ENCODE measurements at places on chromosomes 12 and 14.
A peak's percentile ranks its signal among the peaks of the same experiment; 100 is the strongest.

- DNase-seq: no peak
Observed at GRCh38 chr14:50363714-50364111, 33.0 kb downstream of the CDKL1 start.

- DNase-seq: no peak
Observed at GRCh38 chr14:104451474-104451873, 128.1 kb upstream of the C14orf180 start.

DNA sequence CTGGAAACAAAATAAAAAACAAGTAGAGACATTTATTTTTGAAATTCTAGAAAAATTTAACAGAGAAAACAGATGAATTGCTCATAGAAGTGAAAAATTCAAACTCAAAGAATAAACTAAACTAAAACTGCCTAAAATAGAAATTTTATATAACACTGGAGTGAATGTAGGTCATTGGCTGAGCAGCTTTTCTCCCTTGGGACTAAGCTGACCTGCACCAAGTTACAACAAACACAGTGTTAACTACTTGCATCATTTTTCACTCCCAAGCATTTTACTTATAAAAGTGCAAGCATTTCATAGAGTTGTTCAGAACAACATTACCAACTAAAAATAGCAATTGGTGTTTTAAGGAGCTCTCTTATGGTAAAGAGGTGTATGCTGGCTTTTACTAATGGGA lies 298.1 kb downstream of the MED13L start:
- DNase-seq: no peak

DNA sequence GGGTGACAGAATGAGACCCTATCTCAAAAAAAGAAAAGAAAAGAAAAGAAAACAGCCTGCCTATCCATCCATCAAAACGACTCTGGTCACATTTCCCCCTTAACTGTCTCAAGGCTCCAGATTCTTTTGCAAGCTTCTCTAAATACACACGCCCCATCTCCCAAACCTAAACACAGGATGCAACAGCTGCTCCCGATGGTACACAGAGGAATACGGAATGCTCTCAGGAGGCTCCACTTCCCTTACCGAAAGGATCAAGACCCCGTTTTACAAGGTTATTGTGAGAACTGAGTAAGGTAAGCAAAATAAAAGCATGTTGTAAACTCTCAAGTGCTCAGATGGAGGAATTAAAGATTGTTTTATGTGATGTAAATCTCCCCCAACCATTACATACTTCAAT lies 62.3 kb downstream of the NT5DC3 start:
- no peak for DNase-seq

DNA sequence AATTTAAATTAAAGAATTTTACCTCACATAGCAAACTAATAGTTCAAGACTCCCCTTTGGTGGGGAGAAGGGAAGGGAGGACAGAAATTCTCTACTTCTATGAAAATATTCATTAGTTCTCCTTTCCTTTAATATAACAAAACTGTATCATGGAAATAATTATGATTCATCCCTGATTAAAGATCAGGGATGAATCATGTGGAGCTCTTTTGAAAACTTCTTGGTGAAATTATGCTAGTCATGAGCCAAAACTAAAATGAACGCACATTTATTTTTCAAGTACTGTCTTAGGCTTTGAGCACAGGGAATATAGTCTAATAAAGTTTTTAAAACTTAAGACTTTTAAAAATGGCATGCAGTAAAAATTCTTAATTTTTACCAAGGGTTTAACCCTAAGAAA lies 17.1 kb downstream of the TMBIM4 start:
- no peak for DNase-seq

DNA sequence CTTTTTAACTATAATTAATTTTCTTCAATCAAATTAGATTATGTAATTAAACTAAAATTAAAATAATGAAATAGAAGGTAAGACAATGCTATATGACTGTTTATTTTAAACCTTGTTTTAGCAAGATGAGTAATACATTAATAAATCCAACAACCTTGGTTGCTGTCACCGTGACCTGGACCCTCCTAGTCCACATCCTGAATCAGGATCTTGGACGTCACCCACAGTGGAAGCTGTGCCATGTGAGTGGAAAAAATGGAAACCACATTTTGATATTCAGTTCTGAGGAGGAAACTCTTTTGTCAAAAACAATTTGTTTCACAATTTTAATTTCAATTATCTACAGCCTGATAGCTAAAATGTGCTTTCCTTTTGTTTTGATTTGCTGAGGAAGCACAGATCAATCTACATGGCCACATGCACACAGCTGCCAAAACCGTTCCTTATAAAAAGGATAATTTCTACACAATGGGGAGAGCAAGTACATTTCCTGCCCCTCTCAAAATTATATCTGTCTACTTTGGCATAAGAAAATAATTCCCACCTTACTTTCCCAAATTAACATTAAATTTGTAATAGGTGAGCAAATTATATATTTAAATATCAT lies 255.5 kb downstream of the RASSF9 start:
- DNase-seq: no peak

- no peak for DNase-seq
Observed at GRCh38 chr14:30751646-30752416, 122.5 kb upstream of the COCH start.

- DNase-seq: no peak
Observed at GRCh38 chr12:56988207-56988739, 18.1 kb downstream of the ZBTB39 start.

DNA sequence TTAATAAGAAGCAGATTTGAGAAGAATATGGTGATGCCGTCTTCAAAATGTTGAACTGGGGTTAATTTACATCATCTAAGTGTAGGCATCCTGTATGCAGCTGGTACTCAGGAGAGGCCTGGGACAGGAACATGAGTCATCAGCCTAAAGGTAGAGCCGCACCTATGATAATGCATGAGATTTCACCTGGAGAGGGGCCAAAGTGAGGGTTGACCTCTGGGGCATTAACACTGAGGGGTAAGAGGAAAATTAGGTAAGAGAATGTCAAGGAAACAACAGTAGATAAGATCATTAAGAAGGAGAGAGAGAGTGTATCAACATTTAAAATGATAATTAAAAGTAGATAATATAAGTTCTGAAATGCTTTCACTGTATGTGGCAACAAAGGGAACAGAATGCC lies 20.2 kb upstream of the SSTR1 start:
- no peak for DNase-seq

- no peak for DNase-seq
Observed at GRCh38 chr12:30757316-30757715, 2.6 kb upstream of the CAPRIN2 start.

- no peak for DNase-seq
Observed at GRCh38 chr12:10272467-10272866, 35.2 kb upstream of the KLRD1 start.

DNA sequence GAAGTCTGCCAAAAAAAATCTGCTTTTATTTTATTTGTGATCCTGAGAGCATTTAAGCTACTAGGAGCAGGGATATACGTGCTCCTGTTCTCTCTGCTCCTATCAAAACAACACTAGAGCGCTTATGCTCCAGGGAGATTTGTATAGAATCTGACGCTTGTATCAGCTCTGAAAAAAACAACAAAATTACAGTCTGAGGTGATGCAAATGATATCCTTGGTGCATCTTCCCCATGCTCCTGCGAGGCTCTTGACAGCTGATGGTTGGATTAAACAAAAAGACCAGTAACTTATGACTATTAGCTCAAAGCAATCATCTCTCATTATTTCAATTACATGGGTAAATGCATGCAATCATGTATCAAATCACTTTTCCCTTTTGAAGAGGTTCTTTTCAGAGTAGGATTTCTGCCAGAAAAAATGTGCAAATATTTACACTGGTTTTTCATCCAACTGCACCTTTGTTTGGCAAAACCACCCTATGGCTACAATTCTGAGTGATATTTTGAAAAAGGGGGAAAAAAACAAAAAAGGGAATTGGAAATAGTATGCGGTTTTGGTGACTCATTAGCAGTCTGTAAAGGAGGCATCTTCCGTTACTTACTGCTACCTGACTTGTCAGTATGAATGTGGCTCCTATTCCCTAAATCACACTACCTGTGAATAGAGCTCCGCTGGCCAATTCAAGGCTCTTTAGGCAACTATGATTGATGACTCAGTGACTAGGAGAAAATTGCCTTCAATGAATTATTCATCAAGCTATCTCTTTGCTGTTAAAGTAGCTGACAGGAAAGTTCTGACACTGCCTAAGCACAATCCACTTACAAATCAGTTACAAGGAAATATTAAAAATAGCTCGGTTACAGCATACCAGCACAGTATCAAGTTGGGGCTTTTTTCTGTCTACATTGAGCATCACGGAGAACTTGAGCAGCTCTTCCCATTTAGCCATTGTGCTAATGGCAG lies 450.0 kb downstream of the FOXG1 start:
- peak; percentile 100 for DNase-seq

DNA sequence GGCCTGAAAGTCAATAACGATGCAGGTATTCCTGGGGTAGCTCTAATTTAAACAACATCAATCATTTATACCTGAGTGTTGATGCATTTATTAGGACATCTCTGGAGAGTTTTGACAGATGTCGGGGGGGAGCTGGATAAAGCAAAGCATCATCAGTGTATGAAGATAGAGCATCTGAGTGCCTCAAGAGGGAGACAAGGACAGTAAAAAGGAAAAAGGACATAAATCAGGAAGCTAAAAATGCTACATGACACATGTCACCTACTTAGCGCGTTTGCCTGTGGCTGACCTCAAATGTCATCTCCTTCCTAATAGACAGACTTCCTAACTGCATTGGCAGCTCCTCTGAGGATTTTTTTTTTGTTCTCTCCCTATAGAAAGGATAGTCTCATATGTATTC lies 259.5 kb upstream of the PKP2 start:
- no peak for DNase-seq

GRCh38 chr12:47736877-47737676 lies 11.8 kb upstream of the ENDOU start:
- DNase-seq: no peak

DNA sequence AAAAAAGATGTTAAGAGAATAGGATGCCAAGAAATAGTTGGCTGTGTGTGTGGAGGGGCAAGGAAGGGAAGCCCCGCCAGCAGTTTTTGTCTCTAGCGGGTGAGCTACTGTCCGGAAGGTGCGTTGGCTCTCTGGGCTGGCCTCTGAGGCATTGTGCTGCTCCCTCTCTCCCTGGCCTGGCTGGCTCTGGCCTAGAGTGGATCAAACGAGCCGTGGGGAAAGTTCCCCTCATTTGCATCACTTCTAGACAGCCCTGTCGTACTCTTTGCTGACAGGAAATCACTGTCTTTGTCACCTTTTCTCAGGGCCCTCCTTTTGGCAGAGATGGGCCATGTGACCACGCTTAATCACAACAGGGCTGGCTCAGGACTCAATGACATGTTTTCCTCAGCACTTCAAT lies 236.1 kb upstream of the NPAS3 start:
- DNase-seq: no peak

GRCh38 chr12:12930633-12931219 lies 21.2 kb downstream of the GPRC5D start:
- no peak for DNase-seq

- peak; percentile 9 for DNase-seq
Observed at GRCh38 chr12:108967869-108968540, 52.9 kb downstream of the SVOP start.

DNA sequence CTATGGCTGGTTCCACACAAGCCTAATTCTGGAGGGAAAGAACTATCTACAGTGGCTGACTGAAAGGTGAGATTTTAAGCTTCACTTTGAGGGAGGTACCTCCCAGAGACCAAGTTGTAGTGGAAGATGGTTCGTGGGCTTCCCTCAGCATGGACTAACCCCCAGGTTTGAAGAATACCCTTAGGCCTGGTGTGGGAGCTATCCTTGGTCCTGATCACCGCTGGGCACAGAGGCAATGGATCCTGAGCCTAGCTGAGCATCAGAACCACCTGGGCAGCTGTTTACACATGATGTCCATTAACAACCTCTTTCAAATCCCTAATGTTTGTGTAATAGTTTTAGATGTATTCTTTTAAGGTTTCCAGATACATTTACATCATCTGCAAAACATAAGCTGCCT lies 10.3 kb downstream of the DAO start:
- no peak for DNase-seq

GRCh38 chr14:51304438-51304837 lies 64.4 kb downstream of the TMX1 start:
- peak; percentile 15 for DNase-seq

DNA sequence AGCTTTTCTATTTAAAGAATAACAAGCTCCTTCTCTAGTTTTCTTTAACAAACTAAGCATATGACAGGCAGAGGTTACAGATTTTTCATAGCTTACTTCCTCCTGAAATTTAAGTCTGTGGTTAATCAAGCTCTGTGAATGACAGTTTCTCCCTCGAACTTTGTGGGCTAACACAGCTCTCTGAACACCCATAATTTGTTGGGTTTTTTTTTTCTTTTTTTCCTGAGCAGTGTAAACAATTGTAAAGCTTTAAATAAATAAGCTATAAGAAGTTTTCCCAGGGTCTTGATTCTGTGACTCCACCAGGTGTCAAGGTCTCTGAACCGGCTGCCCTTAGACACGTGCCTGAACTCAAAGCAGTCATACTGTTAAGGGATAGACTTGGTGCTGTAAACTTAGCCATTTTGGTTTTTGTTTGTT lies 128.1 kb upstream of the AMIGO2 start:
- no peak for DNase-seq

DNA sequence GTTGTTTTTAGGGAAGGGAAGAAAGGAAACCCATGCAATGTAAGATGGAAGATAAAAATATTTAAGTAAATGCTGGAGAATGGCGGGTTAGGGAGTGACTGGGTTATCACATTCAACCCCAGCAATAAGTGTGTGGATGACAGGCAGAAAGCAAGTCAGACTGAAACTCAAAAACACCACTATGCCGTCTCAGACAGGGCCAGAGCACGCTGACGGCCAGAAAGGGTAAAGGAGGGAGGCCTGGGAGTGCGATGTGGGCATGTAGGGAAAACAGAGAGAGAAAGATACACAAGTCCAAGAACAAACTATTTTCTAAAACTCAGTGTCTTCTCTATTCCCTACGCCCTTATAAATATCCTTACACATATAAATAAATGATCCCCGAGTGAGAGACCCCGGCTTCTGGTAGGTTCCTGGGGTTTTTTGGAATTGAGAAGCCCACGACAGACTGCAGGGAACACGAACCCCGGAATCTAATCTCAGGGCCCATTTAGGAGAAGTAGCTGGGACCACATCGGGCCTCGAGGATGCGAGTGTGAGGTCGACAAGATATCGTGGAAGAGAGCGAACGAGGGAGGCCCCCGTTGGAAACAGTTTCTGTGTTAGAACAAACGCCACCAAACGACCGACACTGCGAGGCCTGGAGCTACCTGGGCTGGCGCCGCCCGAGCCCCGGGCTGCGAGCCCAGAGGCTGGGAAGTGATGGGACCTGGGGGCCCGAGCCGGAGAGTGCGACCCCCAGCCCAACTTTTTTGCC lies 735 bp upstream of the OTX2 start:
- DNase-seq: no peak

DNA sequence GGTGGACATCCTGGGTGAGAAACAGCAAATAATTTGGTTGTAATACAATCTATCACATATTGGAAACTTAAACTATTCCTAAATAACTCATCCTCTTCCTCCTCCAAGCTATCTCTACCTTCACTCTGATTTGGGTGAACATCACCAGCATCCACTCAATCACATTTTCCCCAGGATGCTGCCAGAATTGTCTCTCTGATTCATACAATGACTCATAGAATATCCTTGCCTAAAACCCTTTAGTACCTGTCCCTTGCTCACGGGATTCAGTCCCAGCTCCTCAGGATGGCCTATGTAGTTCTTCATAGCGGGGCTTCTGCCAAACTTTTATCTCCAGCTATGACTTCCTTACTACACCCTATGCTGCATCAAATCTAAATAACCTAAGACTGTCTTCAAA lies 146.8 kb downstream of the EMP1 start:
- DNase-seq: no peak

Measured in NCI-H1417 (cell line).